Right ventricle myocardium inferior (tissue), 1 donor: ENCODE measurements at places on chromosomes 3 and 15. TPM values are rescaled to one million over a fixed set of nuclear protein-coding genes. Genes with fewer than 3 reads are reported as not detected.

The ANKRD63 gene
- total RNA-seq = 0.92 TPM

The TMEM108 gene
- total RNA-seq = 2.2 TPM

The ANO10 gene
- total RNA-seq = 12.3 TPM

The ITPKA gene
- 2.7 TPM for total RNA-seq

The SUSD5 gene
- total RNA-seq = 2.8 TPM

The TMEM158 gene
- 0.60 TPM for total RNA-seq

The AMIGO3 gene
- total RNA-seq = not detected

The IL5RA gene
- 0.65 TPM for total RNA-seq

The PP2D1 gene
- total RNA-seq = not detected

The A4GNT gene
- total RNA-seq = not detected

The C3orf33 gene
- 6.6 TPM for total RNA-seq

The CFAP20DC gene
- total RNA-seq = 0.22 TPM

The SEMA5B gene
- 5.2 TPM for total RNA-seq

The RFTN1 gene
- total RNA-seq = 26.8 TPM

The RLBP1 gene
- not detected for total RNA-seq

The ZDHHC19 gene
- total RNA-seq = not detected

The PTH1R gene
- 12.7 TPM for total RNA-seq

The FBN1 gene
- 41.0 TPM for total RNA-seq

The CYP1A1 gene
- total RNA-seq = 0.32 TPM

The GRIP2 gene
- 39.3 TPM for total RNA-seq

The SPTBN5 gene
- 3.5 TPM for total RNA-seq

The AMT gene
- 20.5 TPM for total RNA-seq

The CFAP100 gene
- not detected for total RNA-seq

The MAPKBP1 gene
- 14.4 TPM for total RNA-seq

The EPHB3 gene
- total RNA-seq = 1.6 TPM

The CDCP1 gene
- 0.32 TPM for total RNA-seq

The CPNE9 gene
- not detected for total RNA-seq

The HIGD2B gene
- not detected for total RNA-seq

The CELF6 gene
- total RNA-seq = 1.6 TPM

The MORC1 gene
- total RNA-seq = not detected

The KLF13 gene
- total RNA-seq = 63.4 TPM

The OXTR gene
- 0.32 TPM for total RNA-seq

The DAZL gene
- not detected for total RNA-seq

The DUOX2 gene
- total RNA-seq = 0.08 TPM

The SCAANT1 gene
- total RNA-seq = not detected

The GOLGA6A gene
- total RNA-seq = not detected

The CHST14 gene
- 7.6 TPM for total RNA-seq

The SAMD7 gene
- not detected for total RNA-seq

The BFSP2 gene
- not detected for total RNA-seq

The NLGN1 gene
- total RNA-seq = 8.0 TPM

The OR5H2 gene
- not detected for total RNA-seq

The STAC gene
- total RNA-seq = 0.35 TPM
